ENCODE measurements at places on chromosomes 6 and 20.

DNA sequence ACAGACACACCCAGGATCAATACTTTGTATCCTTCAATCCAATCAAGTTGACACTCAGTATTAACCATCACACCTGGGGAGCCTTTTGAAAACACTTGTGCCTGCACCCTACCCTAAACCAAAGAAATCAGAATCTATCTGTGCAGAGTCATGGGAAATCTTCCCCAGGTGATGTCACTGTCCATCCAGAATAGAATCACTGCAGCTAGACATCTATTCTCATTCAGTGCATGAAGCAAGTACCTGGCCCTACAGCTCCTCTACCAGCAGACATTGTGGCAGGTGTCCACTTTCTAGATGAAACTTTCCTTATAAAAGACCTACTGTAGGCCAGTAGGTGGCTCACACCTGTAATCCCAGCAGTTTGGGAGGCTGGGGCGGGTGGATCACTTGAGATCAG lies 262.4 kb upstream of the MARCKS start:
- no peak for DNase-seq

DNA sequence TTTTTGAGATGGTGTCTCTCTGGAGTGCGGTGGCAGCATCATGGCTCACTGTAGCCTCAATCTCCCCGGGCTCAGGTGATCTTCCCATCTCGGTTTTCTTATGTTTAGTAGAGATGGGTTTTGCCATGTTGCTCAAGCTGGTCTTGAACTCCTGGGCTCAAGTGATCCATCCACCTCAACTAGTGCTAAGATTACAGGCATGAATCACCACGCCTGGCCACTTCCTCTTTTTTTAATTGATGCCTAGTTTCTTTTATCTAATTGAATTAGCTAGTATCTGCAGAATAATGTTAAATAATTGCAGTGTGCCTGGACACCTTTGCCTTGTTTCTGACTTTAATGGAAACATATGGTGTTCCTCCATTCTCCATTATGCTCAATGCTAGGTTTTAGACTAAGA lies 38.4 kb upstream of the SLC22A16 start:
- DNase-seq, result no peak

- peak; percentile 69 for DNase-seq
Measured at GRCh38 chr20:17909869-17910321, 58.7 kb downstream of the SNX5 start.

- no peak for DNase-seq
Measured at GRCh38 chr6:151716526-151716932, 91.0 kb upstream of the ESR1 start.

GRCh38 chr20:59143326-59143725 lies 20.3 kb upstream of the ZNF831 start:
- no peak for DNase-seq

DNA sequence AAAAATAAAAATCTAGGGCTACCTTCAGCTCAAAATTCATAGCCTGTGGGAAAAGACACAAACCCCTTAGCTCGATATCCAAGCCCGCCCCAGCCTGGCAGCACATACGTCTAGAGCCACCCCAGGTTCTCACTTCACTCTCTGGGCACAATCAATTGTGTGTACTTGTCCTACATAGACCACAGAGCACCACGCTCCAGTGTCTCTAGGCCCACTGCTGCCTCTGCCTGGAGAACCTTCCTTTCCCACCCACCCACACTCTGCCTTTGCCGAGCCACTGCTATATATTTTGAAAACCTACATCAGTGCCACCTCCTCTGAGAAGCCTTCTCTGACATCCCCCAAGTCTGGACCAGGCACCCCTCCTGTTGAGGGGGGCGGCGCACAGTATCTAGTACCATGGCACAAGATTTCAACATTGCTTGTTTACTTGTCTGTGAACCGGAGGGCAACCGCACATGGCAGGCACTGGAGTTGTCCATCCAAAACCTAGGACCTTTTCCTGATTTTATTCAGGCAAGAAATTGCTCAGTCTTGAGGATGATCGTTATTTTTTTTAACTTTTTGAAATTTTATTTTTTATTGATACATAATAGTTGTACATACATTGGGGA lies 141.5 kb downstream of the UNC5CL start:
- DNase-seq, result no peak

DNA sequence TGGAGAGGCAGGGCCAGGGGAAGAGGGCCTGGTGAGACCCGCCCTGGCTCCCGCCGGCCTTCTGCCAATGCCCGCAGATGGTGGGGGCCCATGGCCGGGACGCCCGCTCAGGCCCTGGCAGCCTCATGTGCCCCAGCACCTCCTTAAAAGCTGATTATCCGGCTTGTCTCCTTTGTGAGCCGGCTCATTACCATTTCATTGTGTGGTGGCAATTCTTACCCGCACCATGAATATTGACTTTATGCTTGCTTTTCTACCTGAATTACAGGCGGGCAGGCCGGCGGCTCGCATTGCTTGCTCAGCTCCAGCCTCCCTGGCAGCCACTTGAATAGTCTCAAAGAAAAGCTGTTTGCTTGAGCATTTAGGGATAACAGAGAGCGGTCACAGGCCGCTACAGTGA lies 120.0 kb upstream of the JAG1 start:
- DNase-seq, result no peak

DNA sequence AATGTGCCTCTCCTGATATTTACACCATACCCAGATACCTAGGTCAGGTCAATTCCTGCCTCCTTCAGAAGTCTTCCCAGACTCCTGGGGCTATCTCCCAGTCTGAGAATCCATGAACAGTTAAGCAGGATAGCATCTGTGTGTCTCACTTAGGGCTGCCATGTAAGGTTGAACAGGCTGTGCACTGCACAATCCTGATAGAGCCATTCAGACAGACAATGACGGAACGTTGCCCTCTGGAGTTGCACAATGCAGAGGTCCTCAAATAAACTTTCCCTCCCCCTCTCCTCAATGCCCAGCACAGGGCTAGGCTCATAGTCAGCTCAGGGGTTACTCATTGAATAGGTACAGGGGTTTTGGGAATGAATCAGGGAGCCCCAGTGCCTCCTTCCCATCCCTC lies 89.7 kb downstream of the CD40 start:
- no peak for DNase-seq

DNA sequence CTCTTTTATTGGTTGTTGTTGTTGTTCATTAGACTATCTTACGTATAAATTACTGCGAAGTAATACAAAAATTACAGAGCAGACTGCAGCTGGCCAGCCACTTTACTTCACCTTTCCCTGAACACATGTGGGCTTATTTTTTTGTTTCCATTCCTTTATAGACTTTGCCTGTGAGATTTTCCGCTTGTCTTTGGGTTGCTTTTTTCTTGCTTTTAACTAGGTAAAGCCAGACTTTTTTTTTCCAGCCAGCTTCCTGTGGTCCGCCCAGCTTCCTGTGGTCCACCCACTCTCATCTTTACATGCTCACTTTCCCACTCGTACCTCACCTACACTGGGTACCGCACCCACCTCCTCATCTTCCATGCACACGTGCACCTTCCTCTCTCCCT lies 79.0 kb downstream of the IPCEF1 start:
- no peak for DNase-seq

DNA sequence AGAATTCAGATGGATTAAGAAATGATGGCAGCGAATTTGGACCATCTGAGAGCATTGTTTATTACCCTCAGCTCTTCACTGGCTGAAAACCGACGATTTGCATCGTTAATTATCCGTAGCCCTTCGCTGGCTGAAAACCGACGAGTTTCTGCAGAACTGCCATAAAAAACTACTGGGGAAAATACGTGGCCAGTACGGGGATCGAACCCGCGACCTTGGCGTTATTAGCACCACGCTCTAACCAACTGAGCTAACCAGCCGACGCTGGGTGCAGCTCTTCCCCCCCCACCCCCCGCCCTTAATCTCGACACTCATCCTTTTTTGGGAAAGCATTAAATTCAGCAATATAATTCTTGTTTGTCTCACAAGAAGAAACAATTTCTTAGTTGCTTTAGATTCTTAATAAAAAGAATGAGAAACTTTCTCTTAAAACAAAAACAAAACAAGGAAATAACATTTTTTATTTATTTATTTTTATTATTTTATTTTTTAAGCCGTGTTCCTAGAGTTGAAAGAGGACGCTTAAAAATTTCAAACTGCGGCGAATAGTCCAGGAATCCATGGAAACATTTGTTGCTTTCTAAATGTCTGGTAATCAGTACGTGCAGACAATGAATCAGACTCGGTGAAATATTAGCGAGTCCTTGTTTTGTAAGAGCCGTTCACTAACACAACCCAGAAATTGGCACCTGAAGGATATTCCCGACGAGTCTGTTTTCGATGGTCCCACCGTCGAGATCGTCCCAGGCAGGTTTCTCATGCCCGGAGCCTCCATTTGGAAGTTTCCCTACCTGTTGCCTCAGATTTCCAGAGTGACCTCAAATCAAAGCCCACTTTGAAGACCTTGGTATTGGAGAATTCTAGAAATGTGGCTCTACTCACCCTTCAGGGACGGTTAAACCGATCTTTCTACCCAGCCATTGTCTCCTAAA lies 27.8 kb downstream of the PRSS16 start:
- no peak for DNase-seq

GRCh38 chr20:24990810-24991252 lies 1.7 kb downstream of the APMAP start:
- no peak for DNase-seq

GRCh38 chr20:48684501-48685041 lies 143.2 kb downstream of the PREX1 start:
- peak; percentile 40 for DNase-seq

- peak; percentile 55 for DNase-seq
Measured at GRCh38 chr6:33312361-33313104, 1.3 kb downstream of the TAPBP start.

- peak; percentile 39 for DNase-seq
Measured at GRCh38 chr20:52420805-52421204, 229.2 kb upstream of the ZFP64 start.

GRCh38 chr6:105382496-105382895 lies 20.4 kb downstream of the PREP start:
- no peak for DNase-seq

- no peak for DNase-seq
Measured at GRCh38 chr6:107342144-107342543, 117.2 kb downstream of the PDSS2 start.

Data from fibroblast of upper back skin (primary cell).